ENCODE measurements at places on chromosomes 13 and 19.

DNA sequence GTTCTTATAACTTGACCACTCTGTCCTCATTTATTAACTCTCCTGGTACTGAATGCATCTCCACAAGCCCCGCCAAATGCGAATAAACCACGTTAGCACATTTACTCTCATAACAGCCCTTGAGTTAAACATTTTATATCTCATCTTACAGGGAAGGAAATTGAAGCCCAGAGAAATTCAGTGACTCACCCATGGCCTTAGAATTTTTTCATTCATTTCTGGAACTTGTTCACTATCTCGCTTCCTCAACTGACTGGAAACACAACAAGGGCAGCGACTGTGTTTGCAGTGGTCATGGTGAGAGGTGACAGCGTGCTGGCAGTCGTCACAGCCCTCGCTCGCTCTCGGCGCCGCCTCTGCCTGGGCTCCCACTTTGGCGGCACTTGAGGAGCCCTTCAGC is 39.5 kb downstream of the SERP2 start:
- no peak for DNase-seq

- no peak for DNase-seq
Observed at GRCh38 chr13:57815600-57815999, 184.1 kb downstream of the PCDH17 start.

DNA sequence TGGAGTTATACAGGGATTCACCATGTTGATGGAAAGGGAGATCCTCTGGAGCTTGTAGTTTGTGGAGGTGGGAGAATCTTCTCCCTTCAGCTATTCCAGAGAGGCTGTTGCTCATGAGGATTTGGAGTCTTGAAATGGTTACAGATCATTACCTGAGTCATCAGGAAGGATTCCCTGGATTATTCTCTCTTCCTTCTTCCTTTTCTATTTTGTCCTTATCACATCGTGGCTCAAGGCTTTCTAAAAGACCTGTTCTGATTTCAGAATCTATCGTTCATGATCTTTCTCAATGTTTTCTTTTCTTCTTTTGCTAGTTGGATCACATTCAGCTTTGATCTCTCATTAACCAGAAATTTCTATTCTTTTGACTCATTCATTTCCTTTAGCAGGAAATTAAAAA is 196.0 kb downstream of the KLF5 start:
- no peak for DNase-seq

GRCh38 chr13:103140001-103140671 is 73.9 kb upstream of the SLC10A2 start:
- no peak for DNase-seq

DNA sequence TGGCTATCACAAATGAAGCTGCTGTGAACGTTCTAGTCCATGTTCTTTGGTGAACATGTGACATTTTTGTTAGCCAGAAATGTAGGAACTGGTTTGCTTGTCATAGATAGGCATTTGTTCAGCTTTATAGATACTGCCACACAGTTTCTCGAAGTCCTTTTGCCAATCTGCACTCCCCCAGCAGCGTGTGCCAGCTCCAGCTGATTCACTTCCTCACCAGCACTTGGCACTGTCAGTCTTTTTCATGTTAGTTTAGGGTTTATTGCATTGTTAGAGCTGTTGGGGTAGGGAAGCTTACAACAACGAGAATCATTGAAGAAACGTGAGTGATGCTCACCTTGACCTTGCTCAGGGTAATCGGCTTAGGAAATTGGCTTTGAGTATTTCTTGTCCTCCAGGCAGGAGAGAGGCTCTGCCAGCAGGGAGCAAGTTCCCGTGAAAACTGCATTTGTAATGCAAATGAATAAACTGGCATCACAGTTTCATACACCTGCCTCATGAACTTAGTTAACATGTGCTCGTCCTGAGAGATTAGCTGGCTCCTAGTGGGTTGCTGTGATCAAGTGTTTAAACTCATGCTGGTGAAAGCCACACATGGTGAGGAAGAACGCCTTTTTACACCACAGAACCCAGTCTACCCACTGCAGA is 83.9 kb downstream of the ING1 start:
- DNase-seq = no peak
